ENCODE measurements at places on chromosomes 3 and 15. TPM values are rescaled to one million over a fixed set of nuclear protein-coding genes. Genes with fewer than 3 reads are reported as not detected.

SLC15A2 gene
- total RNA-seq: 5.4 TPM

LRRC49 gene
- 21.2 TPM for total RNA-seq

SI gene
- total RNA-seq: not detected

LIPH gene
- 0.18 TPM for total RNA-seq

GOLGA8Q gene
- 1.9 TPM for total RNA-seq

ABTB1 gene
- total RNA-seq: 15.9 TPM

RPL39L gene
- total RNA-seq: 14.5 TPM

CCDC39 gene
- not detected for total RNA-seq

MCF2L2 gene
- total RNA-seq: 3.1 TPM

GOLGA6B gene
- 0.18 TPM for total RNA-seq

NLGN1 gene
- 3.7 TPM for total RNA-seq

CIP2A gene
- 17.8 TPM for total RNA-seq

WDR72 gene
- total RNA-seq: 0.45 TPM

SLC12A8 gene
- total RNA-seq: 11.6 TPM

CLRN1 gene
- not detected for total RNA-seq

Data from mesothelial cell of epicardium (in vitro differentiated cells).